Activated CD4-positive, CD25-positive, alpha-beta regulatory T cell (primary cell): ENCODE measurements at places on chromosomes 2 and 18.

DNA sequence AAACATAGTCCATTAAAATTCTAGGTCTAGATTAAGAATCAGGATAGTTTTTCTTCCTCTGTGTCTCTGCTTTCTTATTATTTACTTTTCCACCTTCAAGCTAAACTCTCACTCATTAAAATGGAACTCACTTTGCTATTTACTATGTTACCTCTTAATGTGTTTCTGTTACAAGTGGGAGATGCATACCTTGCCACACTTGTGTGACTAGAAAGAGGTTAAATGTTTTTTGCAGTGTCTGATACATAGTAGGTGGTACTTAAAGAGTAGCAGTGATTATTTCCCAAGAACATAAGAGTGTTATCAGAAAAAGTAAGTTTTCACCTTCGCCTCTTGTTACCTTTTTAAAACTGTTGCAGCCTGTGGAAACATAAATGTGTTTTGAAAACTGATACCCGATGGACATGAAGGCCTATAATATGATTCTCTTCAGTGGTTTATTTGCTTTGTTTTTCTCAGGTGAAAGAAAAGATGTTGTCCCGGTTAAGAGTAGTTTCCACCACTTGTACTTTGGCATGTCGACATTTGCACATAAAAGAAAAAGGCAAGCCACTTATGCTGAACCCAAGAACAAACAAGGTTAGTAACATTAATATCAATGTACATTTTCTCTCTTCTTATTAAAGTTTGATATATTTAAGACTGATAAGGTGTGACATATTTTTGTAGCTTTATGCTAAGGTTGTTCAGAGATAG is 16.6 kb downstream of the ME2 start:
- no peak for DNase-seq

GRCh38 chr2:53784436-53784835 is 2.3 kb downstream of the ASB3 start:
- no peak for DNase-seq

GRCh38 chr2:227325839-227326195 is 766 bp downstream of the MFF start:
- DNase-seq: no peak

GRCh38 chr18:45255197-45255890 is 359.9 kb upstream of the SLC14A2 start:
- no peak for DNase-seq

DNA sequence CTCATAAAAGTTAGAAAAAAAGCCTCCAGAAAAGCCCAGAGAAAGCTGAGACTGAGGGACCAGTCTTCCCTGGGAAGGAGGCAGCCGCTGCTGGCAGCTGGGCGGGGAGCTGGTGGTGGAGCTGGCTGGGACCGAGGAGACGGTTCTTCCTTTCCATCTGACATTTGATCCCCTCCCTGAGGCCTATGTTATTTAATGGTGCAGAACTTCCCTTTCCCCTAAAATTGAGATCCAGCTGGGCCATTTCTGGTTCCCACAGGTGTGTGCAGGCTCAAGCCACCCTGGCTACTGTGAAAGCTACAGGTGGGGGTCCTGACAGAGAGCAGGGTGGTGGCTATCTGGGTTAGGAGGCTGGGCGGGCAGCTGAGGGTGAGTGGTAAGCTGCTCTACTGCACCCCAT is 81.5 kb upstream of the FZD7 start:
- no peak for DNase-seq

- no peak for DNase-seq
Measured at GRCh38 chr2:80070587-80070986, 234.0 kb downstream of the LRRTM1 start.

- peak; percentile 26 for DNase-seq
Measured at GRCh38 chr2:148021059-148021861, at the start of gene MBD5. Gene MBD5 (plus strand): TSS chr2:148021091.

DNA sequence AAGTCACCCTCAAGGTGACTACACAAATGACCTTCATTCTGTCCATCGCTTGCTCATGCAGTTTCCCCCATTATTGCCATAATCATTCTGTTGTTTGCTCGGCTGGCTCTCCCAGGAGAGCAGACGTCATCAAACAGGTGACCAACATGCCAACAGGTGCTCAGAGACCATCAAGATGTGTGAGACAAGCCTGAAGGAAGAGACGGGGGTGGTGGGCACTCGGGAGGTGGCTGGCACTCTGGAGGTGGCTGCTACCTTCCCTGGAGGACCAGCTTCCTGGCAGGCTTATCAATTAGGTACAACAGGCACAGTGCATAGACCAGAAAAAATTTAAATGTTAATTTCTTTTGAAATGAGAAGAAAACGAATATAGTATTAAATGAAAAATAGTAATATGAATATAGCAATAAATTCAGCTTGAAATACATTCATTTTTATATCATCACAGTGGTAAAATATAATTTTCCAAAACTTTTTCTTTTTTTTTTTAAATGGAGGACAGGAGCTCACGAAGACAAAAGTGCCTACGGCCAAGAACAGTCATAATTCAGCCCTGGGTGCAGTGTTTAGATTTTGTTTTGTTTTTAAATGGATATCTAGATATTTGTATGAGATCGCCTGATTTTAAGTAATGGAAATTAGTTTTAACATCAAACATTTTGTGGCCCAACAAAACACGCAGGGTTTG is 16.9 kb upstream of the HAAO start:
- no peak for DNase-seq

GRCh38 chr2:182181381-182181780 is 195.7 kb downstream of the PPP1R1C start:
- no peak for DNase-seq

GRCh38 chr18:8462651-8463185 is 146.5 kb upstream of the RAB12 start:
- DNase-seq: no peak

DNA sequence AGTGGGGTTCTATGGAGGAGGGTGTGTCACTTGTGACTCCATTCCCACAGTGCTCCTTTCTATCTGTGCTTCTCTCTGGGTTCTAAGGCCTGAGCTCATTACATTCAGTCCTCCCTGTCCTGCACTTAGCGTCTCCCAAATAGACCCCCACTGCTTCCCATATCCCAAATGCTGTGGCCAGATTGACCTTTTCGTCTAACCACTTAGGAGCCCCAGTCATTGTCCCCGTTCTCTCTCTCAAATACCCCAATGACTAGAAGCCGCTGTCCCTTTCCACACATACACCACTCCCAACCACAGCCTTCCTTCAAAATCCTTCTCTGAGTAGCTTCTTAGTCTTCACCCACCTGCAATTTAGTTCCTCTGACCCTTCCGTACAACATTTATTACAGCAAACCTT is 146.5 kb downstream of the TRIM43 start:
- DNase-seq: no peak

DNA sequence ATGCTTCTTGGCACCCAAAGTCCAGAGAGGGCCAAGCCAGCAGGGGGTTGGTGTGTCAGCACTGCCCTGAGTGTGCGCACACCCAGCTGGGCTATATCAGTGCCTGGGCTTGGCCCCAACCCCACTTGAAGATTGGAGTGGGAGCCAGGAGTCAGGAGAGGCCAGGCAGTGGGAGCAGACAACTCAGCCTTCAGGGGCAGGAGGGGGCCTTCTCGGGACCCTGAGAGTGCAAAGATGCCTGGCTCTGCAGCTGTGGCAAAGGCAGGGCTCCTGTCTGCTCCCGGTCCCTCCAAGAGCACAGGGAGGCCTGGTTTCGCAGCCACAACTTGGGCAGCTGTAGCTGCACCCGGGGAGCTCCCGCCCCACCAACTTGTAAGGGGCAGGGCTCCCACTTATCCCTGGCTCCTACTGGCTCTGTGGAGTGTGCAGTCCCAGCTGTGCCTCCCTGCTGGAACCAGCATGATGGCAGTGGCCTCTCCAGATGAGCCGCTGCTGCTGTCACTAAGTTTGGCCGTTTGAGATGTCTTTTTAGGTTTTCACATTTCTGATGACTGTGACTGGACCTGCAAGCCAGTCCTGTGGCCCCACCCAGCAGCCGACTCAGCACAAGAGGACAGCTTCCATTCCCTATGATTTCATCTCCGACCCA is 148.8 kb upstream of the HS6ST1 start:
- DNase-seq: no peak

DNA sequence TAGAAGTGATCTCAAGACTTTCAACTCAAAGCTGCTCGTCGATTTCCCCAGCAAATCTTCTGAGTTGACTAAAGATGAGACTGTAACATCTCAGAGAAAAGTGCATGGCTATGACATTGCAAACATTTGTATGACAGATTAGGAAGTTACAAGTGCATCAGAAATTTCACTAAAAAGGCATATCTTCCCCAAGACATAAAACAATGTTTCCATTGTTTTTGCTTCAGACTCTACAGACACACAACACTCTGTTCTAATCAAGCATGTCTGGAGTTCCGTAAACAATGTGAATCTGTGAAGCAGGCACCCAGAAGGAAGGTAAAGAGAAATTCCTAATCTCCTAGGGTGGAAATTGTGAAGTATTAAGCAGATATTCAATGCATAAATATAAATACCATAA is 144.6 kb upstream of the LYPD1 start:
- no peak for DNase-seq

GRCh38 chr2:121483021-121483420 is 47.7 kb upstream of the RNU4ATAC start:
- no peak for DNase-seq

- DNase-seq: no peak
Measured at GRCh38 chr2:46852598-46852997, 63.0 kb downstream of the MCFD2 start.

DNA sequence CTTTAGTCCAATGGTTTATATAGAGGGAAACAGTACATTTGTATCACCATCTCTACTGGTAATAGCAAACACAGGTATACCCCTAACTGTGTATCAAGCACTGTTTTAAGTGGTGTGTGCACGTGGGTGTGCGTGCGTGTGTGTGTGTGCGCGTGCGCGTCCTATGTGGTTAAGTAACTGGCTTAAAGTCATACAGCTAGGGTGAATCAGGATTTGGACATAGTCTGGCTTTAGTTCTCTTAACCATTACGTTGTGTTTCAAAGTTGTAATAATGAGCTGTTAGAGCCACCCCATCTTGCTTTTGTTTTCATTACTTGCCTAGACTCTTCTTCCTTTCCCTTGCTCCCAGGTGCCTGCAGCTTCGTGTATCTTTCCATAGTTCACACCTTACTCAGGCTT is 2.1 kb downstream of the HADHB start:
- no peak for DNase-seq

GRCh38 chr2:96685577-96686459 is 43.3 kb downstream of the FER1L5 start:
- DNase-seq: no peak

- DNase-seq: no peak
Measured at GRCh38 chr2:219538504-219538951, 5.1 kb downstream of the CHPF start.

GRCh38 chr2:110735366-110735765 is 3.0 kb downstream of the ACOXL start:
- DNase-seq: no peak

DNA sequence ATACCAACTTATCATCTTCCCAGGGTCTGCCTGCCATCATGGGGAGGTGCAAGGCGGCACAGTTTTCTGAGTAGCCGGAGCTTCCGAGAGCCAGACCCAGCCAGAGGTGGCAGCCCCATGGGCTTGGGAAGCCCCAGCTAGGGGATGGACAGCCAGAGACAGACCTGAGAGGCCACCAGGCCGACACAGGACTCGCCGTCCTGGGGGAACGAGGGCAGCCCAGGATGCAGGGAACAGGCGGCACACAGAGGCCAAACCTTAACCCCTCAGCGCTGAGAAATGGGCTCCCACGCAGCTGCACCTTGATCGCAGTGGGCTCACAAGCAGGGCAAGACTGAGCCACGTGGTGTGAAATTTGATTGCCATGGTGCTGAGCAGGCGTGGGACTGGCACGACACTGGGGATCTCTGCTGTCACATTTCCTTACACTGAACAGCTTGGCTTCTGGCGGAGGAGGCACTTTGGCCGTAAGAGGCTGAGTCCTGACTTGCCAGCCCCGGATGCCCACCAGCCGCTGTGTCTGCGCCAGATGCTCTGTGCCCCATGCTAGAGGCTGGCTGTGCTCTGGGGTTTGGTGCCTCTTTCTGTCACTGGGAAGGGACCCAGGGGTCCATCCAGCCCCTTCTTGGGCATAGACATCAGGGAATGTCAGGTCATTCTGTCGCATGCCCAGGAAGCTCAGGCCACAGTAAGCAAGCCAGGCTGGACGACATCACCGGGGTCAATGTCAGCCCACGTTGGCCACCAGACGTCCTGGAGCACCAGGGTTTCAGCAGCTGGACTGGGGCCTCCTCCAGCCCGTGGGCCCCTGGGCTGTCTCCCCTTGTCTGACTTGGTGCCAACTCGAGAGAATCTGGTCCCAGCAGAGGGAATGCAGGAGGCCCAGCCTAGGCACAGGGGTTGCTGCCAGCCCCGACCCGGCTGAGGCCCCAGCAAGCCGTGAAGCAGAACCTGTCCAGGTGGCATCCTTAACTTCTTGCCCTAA is 312.1 kb upstream of the MYT1L start:
- DNase-seq: no peak

GRCh38 chr18:48771641-48772375 is 179.0 kb downstream of the SMAD7 start:
- DNase-seq: no peak

DNA sequence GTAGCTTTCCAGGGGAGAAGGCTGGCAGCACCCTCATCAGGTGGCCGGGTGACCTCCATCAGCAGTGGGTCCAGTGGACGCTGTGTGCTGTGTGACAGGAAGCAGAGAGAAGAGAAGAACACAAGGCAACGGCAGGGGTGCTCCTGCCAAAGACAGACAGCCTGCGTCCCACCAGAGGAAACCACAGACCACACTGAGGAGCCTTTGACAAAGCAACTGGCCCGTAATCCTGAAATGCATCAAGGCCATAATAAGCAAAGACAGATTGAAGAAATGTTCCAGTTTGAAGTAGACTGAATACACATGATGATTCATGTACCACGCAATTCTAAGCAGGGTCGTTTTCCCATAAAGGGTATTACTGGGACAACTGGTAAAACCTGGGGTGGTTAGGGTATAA is 172.4 kb downstream of the FBXO15 start:
- no peak for DNase-seq

DNA sequence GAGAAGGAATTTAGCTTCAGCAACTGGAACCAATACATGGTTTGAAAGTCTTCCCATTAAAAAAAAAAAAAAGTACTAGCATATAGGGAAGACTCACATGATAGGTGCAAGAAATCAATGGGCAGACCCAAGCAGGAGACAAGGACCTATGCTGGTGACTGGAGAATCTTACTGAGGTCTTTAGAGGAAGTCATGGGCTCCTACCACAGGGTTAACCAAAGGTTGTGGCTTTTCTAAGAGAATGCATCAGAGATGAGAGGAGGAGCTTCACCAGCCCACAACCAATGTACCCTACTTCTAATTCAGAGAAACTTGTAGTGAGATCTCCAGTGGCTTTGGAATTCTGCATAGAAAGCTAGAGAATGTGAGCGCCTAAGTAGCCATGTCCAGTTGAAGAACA is 207.4 kb downstream of the NCKAP5 start:
- no peak for DNase-seq

DNA sequence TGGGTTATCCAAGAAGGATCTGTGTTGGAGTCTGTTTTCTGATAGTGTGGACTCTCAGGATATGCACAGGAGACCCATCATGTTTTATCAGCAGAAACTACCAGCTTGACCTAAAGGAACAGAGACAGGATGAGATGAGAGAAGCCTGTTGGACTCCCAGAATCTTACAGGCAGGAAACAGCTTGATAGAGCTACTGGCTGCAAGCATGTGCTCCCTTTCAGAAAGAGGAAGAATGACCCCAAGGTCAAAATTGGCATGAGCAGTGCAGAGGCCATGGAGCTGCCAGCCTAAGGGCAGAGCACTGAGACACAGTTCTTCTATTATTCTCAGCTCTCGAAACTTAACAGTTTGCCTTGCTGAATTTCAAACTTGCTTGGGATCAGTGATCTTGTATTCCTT is 135.2 kb upstream of the NFATC1 start:
- no peak for DNase-seq

GRCh38 chr2:29314816-29315571 is 199.8 kb downstream of the CLIP4 start:
- DNase-seq: peak; percentile 15

- no peak for DNase-seq
Measured at GRCh38 chr2:215951558-215951957, 61.8 kb downstream of the MREG start.
